GM23338 (cell line): ENCODE measurements at places on chromosomes 1 and 21. TPM values are rescaled to one million over a fixed set of nuclear protein-coding genes. Genes with fewer than 3 reads are reported as not detected.

The THEM4 gene
- total RNA-seq: 10.3 and 13.4 TPM in 2 replicates

The SLAMF9 gene
- not detected in 2 replicates for total RNA-seq

The FAM177B gene
- not detected in 2 replicates for total RNA-seq

DNA sequence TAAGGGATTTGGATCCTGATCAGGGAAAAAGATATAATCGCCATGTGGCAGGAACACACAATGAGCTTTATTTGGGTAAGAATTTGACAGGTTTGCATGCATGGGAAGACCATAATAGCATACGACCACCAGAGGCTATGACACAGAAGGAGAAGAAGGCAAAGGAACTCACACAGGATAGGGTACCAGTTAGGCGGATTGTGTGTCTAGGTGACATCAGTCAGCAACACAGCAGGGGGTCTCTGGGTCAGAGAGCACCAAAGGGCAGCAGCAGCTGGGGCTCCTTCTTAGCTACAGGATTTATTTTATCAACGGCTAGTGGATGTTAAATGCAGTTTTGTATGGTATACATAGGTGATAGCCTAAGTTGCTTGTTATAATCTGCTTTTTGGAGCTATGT, 551.3 kb downstream of the KCNT2 start:
- DNase-seq: peak; percentile 56

The SLFNL1 gene
- 0.14 TPM in 1 of 2 replicates, not detected in the other for total RNA-seq

The NPHS2 gene
- total RNA-seq: not detected in 2 replicates

The CFHR4 gene
- total RNA-seq: not detected in 2 replicates

DNA sequence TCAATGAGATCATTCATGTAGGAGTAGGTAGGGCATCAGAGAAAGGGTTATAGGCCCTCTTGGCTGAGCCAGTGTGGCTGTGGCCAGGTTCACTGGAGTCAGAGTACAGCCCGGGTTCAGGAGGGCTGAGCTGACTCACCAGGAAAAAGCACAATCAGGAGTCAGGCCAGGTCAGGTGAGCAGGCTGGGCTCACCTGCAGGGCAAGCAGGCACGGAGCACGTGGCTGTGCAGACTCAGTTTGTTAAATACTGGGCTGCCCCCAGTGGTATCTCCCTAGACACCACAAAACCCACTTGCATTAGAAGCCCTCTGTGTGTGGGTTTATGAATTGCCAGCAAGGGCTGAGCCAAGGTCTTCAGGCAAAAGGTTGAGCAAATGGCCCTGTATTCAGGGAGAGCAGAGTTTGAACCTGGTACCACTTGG, 122.1 kb upstream of the SERBP1 start:
- peak; percentile 33 for DNase-seq

DNA sequence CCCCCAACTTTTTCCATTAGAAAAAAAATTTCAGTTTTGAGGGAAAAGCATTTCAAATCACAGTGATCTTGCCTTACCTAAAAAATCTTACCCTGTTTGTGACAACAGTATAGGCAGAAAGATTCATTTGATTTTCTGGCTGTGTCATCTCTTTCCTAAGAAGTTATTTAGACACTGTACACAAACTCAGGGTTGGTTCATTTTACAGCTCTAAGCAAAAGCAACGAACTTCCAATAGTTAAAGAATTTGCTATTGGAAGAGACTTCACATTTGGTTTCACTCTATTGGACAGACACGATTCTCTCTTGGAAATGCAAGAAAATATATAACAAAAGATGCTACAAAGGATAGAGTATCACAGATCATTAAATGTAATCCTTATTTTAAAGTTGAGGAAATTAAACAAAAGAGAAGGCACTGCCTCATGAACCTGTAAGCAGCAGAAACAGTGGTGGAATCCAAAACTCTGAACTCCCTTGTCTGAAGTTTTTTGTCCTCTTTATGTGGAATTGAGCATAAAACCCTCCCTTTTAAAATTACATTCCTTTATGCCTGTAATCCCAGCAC, 20.8 kb downstream of the EYA3 start:
- DNase-seq: no peak

The ADORA3 gene
- not detected in 2 replicates for total RNA-seq

GRCh38 chr1:167456926-167457325, 61.4 kb downstream of the CD247 start:
- no peak for DNase-seq

DNA sequence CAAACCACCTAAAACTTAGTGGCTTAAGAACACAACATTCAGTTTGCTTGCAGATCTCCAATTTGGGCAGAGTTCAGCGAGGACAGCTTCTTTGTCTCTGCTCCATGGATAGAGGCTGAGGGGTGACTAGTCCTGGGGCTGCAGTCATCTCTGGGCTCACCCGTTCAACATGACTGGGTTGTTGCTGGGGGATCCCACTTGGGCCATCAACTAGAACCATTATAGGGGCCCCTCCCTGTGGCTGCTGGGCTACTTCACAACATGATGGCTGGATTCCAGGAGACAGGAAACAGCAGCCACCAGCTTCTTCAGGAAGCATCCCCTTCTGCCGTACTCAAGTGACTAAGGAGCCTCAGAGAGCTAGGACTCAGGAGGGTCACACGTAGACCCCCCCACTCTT, 140.9 kb downstream of the RHOU start:
- DNase-seq: no peak

DNA sequence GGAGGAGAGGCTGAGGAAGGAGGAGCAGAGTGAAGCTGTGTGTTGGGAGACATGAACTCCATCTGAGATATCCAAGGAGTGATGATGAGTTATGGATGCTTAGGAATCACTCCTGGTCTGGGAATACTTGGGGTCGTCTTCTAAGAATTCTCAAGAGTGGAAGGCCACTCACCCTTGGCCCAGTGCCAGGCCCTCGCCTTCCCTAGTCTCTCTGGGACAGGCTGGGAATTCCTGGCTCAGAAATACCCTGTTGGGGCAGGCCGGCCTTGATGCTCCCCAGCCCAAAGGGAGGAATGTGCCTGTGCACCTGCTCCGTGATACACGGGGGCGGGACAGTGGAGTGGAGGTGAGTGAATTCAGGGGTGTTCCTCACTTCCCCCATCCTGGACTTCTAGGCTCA, 12.6 kb upstream of the LMNA start:
- DNase-seq: no peak

DNA sequence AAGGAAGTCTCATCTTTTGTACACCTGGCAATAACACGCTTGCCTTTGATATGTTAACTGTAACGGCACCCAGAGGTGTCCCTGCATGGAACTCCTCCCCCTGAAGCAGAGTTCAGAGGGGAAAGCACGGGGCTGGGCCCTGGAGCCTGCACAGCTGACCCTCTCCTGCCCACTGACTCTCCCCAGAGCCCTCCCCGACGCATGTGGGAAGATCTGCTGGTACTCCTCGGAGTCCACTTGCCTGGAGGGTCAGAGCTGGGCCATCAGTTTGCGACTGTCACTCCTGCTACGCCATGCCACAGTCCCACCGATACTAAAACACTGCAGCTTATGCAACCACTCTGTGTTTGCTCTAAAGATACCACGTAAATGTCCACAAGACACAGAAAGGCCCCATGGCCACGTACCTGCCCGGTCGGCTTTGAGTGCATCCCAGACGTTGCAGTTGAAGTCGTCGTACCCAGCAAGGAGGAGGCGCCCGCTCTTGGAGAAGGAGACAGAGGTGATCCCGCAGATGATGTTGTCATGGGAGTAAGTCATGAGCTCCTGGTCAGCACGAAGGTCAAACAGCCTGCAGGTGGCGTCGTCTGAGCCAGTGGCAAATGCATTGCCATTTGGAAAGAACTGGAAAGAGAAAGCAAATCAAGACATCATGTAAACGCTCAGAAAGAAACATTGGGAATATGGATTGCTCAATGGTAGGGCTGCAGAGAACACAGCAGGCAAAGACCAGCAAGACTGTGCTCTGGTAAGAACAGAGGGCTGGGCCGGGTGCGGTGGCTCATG, 10.6 kb upstream of the NADK start:
- DNase-seq: peak; percentile 72

DNA sequence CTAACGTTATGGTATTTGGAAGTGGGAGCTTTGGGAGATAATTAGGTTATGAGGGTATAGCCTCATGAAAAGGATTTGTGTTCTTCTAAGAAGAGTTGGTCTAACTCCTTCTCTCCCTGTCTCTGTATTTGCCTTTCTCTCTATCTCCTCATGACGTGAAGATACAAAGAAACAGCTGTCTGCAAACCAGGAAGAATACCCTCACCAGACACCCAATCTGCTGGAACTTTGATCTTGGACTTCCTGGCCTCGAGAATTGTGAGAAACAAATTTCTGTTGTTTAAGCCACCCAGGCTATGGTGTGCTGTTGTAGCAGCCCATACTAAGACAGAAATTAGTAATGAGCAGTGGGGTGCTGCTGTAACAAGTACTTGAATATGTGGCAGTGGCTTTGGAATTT, 16.1 kb downstream of the C1orf141 start:
- no peak for DNase-seq

The HENMT1 gene
- 7.0 and 9.7 TPM in 2 replicates for total RNA-seq

The HUNK gene
- total RNA-seq: 5.1 and 14.8 TPM in 2 replicates

The KIF14 gene
- total RNA-seq: 22.2 and 23.2 TPM in 2 replicates

GRCh38 chr1:29341936-29342335, 105.6 kb downstream of the PTPRU start:
- DNase-seq: peak; percentile 25

- no peak for DNase-seq
Measured at GRCh38 chr1:232844791-232845190, 39.6 kb downstream of the MAP10 start.

DNA sequence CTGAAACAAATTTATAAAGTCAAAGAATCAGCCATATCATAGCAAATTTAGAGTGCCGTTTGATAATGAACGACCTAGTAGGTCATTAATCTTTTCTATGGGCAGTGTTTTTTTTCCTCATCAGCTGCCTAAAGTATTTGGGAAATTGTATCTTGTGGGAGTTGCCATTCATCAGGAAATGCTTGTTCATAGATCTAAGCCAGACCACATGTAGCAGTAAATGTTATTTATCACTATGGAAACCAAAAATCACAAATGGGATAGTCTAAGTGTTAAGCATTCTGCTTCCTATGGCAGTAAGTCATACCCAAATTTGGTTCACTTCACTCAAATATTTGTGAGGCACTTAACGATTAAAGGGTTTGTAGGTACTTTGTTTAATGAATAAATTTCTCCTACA, 52.9 kb downstream of the LRRC8D start:
- DNase-seq: peak; percentile 23

The FAM151A gene
- 0.10 TPM in 1 of 2 replicates, not detected in the other for total RNA-seq

The OR2L2 gene
- total RNA-seq: 0.07 TPM in 1 of 2 replicates, not detected in the other

DNA sequence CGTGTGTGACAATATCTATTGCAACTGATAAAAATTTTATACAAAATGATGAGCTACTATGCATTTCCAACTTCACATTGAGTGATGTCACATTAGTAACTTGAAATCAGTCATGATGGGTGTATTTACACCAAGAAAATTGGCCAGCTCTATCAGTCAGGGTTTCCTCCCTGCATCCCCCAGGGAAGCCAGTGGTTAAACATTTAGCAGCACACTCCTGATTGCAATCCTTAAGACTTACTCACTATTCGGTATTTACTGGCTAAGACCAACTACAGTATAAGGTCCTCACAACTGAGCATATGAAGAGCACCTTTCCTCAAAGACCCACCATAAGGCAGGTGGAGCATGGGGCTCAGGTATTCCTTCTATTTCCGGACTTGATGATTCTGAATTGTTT, 41.3 kb upstream of the PTGFRN start:
- DNase-seq: no peak

The RHD gene
- 0.21 TPM in 1 of 2 replicates, not detected in the other for total RNA-seq

- no peak for DNase-seq
Measured at GRCh38 chr1:160062230-160062532, 7.8 kb downstream of the KCNJ10 start.

The REN gene
- not detected in 2 replicates for total RNA-seq

The LCE1E gene
- total RNA-seq: not detected in 2 replicates

The MYOG gene
- not detected in 2 replicates for total RNA-seq

The TDRD5 gene
- total RNA-seq: 1.4 TPM in 1 of 2 replicates, not detected in the other

The ACTL8 gene
- 0.38 and 0.70 TPM in 2 replicates for total RNA-seq

The C8A gene
- not detected in 2 replicates for total RNA-seq

DNA sequence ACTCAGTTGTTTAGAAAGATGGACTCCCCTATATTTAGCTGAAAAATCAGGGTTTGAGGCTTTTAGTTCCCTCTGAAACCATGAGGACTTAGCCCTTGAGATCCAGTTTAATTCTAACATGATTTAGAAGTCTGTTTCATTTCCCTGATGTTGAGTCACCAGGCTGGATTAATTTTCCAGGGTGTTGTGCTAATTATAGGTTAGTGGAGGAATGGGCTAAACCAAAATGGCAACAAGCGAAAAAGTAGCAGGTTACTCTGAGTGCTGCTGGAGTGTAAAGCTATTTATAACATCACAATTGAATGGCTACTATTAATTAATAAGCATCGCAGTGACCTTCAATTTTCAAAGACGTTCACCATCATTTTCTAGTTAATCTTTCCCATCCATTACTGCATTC, 15.5 kb upstream of the USP24 start:
- no peak for DNase-seq

The HTR6 gene
- total RNA-seq: 0.66 and 0.82 TPM in 2 replicates

The NUDT4B gene
- 7.5 and 28.1 TPM in 2 replicates for total RNA-seq

GRCh38 chr1:50977575-50978143, 7.6 kb downstream of the CDKN2C start:
- peak; percentile 61 for DNase-seq

The PSMB4 gene
- total RNA-seq: 348 and 352 TPM in 2 replicates

GRCh38 chr1:214833178-214833756, 230.3 kb downstream of the CENPF start:
- no peak for DNase-seq

The TIAM1 gene
- 15.8 and 20.0 TPM in 2 replicates for total RNA-seq

- DNase-seq: no peak
Measured at GRCh38 chr1:158003406-158003800, 10.0 kb downstream of the KIRREL1 start.

GRCh38 chr1:198280080-198280479, 123.3 kb downstream of the NEK7 start:
- no peak for DNase-seq

DNA sequence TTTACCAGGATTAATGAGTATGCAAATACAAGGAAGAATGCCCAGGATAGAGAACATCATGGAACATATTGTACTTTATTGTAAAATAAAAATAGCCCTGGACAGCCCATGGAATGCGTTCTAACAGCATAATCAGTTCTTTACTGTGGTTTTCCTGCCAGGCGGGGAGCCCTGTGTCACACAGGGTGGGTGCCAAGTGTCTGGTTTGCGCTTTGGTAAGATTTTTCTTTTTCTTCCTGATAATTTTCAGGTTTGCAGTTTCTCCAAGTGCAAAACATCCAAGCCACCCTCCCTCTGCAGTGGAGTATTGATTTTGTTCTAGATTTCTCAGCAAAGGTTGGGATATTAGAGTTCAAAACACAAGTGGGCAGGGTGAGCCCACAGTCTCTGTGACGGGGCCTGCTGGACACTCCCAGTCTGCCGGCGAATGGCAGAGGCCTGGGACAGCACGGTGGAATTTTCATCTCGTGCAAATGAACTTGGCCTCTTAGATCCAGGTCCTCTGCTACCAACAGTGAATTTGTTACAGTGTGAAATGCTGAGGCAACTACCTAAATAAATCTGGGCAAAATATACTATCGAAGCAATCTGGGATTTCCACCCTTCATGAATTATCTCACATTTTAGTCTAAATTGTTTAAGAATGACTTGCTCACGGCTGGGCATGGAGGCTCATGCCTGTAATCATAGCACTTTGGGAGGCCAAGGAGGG, 15.6 kb upstream of the KCNJ15 start:
- no peak for DNase-seq

The WDTC1 gene
- total RNA-seq: 13.9 and 14.0 TPM in 2 replicates
